CD4-positive, alpha-beta T cell treated with Interleukin-2 at 100 ng/mL for 4 hours (primary cell): ENCODE measurements at places on chromosomes 4 and X.

DNA sequence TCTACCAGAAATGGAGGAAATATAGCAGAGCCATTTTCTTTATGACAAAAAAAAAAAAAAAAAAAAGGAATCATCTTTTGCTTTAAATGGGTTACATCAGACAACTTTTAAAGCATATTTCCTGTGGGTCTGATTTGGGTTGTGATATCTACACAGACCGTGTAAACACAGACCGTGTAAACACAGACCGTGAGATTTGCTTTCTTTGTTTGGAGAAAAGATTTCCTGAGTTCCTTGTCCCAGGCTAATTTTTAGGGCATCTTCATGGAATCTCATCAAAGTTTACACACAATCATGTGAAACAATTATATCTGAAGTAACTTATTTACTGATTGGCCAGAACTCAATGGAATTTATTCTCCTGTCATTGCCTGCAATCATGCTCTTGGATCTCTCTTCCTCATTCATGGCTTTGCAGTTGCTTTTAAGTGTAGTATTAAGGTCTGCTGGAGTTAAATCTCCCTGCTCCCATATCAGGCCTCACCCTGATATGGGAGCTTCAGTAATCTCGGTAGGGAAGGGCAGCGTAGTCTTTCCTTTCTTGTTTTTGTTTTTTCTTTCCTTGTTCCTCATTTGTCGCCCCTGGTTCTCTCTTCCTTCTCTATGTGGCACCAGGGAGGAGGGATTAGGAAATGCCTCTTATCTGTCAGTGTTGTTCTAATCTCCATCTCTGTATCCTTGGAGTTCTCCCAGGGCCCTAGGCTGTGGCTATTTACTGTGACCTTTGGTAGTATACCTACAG, 248.6 kb upstream of the JADE1 start:
- no peak for DNase-seq

DNA sequence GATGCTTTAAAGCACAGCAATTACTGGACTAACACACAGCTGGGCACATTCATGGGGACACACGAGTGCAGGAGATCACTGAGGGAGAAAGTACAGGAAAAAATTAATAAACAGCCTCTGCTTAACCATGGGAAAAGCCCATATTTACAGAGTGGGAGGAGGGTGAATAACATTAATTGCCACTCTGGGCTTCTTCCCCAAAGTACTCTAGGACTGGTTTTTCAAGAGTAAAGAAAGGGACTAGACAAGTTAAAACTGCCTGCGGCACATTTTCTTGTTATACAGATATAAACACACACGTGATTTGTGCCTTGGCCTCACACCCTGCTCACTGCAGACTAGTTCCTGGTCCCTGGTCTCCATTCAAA, 179.7 kb upstream of the TET2 start:
- DNase-seq = no peak

GRCh38 chr4:89316931-89317366, 9.3 kb upstream of the GPRIN3 start:
- DNase-seq = peak; percentile 83

GRCh38 chr4:140719022-140719421, 37.2 kb downstream of the TBC1D9 start:
- DNase-seq = no peak

GRCh38 chr4:46277165-46277951, 112.6 kb downstream of the GABRA2 start:
- DNase-seq = no peak

- DNase-seq = no peak
Measured at GRCh38 chr4:54525602-54526001, 132.2 kb upstream of the KIT start.

- DNase-seq = no peak
Measured at GRCh38 chr4:182876427-182876826, 40.8 kb downstream of the DCTD start.

GRCh38 chrX:2710041-2710840, 19.1 kb downstream of the CD99 start:
- peak; percentile 82 for DNase-seq

GRCh38 chr4:168871632-168872031, 138.4 kb downstream of the CBR4 start:
- no peak for DNase-seq

- DNase-seq = no peak
Measured at GRCh38 chrX:138127314-138127713, 561.4 kb downstream of the ZIC3 start.

DNA sequence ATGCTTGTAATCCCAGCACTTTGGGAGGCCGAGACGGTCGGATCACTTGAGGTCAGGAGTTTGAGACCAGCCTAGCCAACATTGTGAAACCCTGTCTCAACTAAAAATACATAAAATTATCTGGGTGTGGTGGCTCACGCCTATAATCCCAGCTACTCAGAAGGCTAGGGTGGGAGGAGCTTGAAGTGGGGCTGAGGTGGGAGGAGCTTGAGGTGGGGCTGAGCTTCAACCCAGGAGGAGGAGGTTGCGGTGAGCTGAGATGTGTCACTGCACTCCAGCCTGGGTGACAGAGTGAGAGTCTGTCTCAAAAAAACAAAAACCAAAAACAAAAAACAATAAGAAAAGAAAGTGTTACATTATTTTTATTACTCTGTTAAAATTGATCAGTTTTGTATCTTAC, 1164.4 kb upstream of the IGFBP7 start:
- no peak for DNase-seq

- DNase-seq = no peak
Measured at GRCh38 chr4:155487210-155487609, 110.4 kb upstream of the MAP9 start.

- no peak for DNase-seq
Measured at GRCh38 chr4:172785613-172786012, 383.0 kb upstream of the GALNT7 start.

GRCh38 chrX:107940095-107940494, 42.1 kb downstream of the TEX13B start:
- DNase-seq = no peak

DNA sequence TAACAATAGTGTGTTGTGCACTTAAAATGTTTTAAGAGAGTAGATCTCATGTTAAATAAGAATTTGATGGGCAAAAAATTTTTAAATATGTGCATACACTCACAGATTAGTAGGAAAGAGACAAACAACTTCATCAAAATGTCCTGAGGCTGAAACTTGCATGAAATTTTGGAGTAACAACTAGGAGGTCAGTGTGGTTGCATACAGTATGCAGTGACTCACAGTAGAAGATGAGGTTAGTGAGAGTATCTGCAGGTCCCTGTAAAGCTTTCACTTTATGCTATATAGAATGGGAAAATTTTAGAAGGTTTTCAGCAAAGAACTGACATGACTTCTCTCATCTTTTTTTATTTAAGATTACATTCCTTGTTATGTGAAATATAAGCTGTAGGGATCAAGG, 453.1 kb upstream of the KLHL4 start:
- DNase-seq = no peak

DNA sequence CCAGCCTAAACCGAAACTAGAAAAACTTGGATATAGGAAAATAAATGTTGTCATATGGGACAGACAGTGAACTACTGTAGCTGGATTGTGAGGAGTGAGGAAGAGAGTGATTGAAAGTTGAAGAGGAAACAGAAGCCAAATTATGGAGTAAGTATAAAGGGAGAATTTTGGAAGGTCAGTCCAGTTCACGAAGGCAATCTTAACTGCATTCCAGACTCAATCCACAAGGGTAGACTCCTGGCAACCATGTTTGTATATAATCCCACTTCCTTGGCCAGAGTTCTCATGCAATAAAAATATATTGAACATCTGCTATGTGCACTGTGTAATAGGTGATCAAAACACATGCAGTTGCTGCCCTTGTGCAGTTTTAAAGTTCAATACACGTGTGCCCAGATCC, 58.6 kb upstream of the CAMK2D start:
- DNase-seq = no peak

DNA sequence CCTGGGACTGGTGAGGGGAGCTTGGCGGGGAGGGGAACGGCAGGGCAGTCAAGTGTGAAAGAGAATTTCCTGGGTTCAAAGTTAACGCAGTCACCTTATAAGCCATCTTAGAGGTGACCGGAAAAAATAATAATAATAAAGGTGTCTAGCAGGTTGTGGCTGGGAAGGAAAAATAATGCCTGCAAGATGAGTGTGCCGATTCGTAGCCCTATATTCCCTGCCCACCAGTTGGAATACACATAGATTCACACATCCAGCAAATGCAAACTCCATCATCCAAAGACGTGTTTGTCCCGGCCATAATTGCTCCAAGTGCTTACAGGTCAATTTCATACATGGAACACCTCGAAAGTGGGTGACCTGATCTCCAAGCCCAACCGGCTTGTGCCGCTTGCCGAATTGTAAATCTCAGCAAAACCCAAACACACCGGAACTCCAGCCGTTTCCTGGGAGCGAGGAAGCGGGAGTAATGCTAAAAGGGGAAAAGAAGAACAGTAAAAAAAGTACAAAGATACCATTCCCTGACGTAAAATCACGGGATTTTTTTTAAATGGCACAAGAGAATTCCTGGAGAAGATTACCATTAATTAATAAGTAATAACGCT, 1.3 kb upstream of the FAT1 start:
- no peak for DNase-seq

GRCh38 chrX:102138064-102138463, 4.2 kb downstream of the TCEAL6 start:
- DNase-seq = no peak

DNA sequence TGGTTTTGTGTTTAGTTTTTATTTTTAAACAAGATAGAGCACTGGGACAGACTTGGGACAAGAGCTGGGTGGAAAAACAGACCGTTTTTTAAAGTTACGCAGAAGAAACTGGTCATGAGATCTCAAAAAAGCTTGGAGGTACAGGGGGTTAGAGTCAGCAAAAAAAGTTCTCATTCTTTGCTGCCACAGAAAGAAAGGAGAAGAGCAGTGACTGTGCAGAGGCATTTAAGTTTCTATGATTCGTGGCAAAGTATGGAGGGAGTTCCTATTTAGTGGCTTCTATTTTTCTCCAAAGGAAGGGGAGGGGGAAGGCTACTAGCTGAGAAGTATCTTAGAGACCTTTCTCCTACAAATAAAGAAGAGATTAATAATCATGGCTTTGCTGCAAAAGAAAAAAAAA, 68.3 kb downstream of the MANBA start:
- DNase-seq = no peak

DNA sequence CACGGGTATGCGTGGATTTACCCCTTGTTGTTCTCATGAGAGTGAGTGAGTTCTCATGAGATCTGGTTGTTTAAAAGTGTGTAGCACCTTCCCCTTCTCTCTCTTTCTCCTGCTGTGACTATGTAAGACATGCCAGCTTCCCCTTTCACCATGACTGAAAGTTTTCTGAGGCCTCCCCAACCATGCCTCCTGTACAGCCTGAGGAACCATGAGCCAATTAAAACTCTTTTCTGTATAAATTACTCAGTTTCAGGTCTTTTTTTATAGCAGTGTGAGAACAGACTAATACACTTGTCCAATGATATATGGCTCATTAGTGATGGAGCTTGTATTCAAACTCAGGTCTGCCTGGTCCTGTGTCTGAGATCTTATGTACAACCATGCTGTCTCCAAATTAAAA, 28.5 kb upstream of the RTL3 start:
- DNase-seq = no peak
